ENCODE measurements at places on chromosomes 4 and X.

DNA sequence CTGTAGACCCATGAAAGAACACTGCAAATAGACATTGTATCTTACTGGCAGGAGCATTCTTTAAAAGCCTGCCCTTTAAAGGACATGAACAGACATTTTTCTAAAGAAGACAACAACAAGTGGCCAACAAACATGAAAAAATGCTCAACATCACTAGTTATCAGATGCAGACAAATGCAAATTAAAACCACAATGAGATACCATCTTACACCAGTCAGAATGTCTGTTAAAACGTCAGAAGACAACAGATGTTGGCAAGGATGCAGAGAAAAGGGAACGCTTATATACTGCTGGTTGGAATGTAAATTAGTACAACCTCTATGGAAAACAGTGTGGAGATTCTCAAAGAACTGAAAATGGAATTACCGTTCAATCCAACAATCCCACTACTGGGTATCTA, 77.2 kb downstream of the ATP10D start:
- no peak for DNase-seq

GRCh38 chr4:136106753-136107152, 1425.5 kb downstream of the PCDH18 start:
- DNase-seq = no peak

GRCh38 chr4:72119946-72120345, 88.1 kb downstream of the NPFFR2 start:
- DNase-seq = no peak

- no peak for DNase-seq
Measured at GRCh38 chrX:116824785-116825184, 362.0 kb upstream of the CT83 start.

- no peak for DNase-seq
Measured at GRCh38 chrX:71581210-71581609, 3.0 kb downstream of the GCNA start.

- no peak for DNase-seq
Measured at GRCh38 chr4:15003891-15004738, 1.8 kb downstream of the CPEB2 start.

DNA sequence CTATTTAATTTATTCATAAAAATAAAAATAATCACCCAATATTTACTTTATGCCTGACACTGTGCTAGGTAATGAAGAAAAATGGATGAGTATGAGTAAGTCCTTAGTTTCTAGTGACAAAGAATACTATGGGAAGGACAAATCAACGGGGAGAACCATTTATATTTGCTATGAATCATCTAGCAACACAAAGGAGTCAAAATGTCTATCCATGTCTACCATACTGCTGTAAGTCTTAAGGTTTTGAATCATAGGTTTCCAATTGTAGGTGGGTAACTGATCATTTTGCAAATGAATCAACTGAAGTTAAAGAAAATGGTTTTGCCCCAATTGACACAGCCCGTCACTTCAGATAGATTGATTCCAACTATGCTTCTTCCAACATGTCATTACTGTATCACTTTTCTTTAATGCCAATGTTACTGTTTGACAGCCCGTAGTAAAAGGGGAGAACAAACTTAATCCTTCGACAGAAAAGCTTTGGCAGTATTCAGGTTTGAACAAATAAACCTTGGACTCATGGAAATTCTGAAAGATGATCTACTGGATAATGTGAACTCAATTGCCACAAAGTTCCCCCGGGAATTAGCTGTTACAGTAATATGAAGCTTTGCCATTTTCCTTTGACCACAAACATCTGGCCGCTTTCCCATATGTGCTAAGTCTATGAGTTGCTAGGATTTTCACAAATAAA, 3.2 kb downstream of the TDO2 start:
- no peak for DNase-seq

- no peak for DNase-seq
Measured at GRCh38 chr4:149008415-149009025, 566.3 kb upstream of the NR3C2 start.

GRCh38 chr4:125484912-125485311, 170.2 kb downstream of the FAT4 start:
- DNase-seq = no peak

GRCh38 chrX:154074199-154074598, 23.3 kb downstream of the MECP2 start:
- no peak for DNase-seq

DNA sequence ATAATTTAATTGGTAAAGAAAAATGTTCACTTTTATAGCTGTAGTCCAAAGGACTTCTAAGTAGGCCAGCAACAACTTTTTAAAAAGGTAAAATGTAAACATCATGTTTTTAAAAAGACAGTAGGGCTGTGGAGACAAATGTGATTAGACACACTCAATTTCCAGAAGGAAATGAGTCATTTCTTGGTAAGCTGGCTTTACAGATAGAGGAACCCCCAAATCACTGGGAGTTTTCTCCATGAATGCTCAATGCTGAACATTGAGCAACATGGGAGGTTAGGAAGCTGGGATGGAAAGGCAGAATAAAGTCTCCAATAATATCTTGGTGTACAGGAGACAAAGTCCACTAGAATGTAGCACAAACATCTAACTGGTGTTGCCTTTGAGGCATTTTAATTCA, 121.3 kb downstream of the NWD2 start:
- DNase-seq = no peak

GRCh38 chr4:155640751-155641150, 25.9 kb upstream of the GUCY1A1 start:
- no peak for DNase-seq

DNA sequence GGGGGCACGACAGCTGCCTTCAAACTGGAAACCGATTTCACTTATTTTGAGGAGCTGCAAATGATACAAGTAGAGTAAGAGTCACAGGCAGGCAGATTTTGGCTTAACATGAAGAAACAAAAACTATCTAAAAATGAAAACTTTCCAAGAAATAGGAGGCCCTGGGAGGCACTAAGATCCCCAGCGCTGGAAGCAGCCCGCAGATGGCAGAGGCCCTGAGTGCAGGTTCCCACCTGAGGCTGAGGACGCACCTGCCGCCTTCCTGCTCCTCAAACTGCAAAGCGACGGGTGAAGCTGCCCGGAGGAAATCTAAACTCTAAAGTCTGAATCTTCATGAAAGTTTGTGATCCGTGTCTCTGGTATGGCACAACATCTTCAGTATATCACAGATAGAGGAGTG, 138.7 kb downstream of the AFAP1 start:
- no peak for DNase-seq

Data from omental fat pad (tissue), 4 donors.